Left kidney (tissue), 8 donors: ENCODE measurements at places on chromosomes 6 and 20.
A peak's percentile ranks its signal among the peaks of the same experiment; 100 is the strongest.

GRCh38 chr6:250676-251075 lies 41.6 kb upstream of the DUSP22 start:
- DNase-seq, result no peak

GRCh38 chr6:136341367-136341766 lies 51.7 kb upstream of the BCLAF1 start:
- no peak for DNase-seq

GRCh38 chr6:136344420-136344819 lies 54.8 kb upstream of the BCLAF1 start:
- DNase-seq, result peak; percentile 27

DNA sequence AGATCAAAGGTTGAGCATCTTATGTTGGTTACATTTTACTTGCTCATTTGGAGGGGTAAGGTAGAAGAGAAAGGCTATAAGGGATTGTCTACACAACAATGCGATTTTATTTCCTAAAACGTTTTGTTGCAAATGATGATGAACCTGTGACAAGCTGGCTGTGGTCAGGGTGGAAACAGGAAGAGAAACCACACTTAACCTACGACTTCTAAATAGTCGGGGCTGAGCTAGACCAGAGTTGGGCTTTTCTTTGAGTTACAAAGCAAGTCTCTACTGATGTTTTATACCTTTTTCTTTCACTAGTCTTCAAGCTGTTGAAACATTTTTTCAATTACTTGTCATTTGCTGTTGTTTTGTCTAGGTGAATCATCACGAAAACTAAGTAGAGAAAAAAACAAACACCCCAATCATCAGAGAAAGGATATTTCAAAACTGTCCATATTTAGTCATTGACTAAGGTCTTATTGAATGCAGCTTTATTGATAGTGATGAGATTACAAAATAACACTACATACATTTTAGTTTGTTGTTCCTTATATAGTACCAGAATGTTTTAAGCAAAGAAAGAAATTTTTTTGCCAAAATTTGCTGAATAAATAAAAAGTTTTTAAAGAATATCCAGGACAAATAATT lies 18.0 kb downstream of the KLHL31 start:
- DNase-seq, result no peak
